ENCODE measurements at places on chromosomes 2 and 18.

- DNase-seq: no peak
Observed at GRCh38 chr2:199118673-199119112, 339.0 kb downstream of the SATB2 start.

DNA sequence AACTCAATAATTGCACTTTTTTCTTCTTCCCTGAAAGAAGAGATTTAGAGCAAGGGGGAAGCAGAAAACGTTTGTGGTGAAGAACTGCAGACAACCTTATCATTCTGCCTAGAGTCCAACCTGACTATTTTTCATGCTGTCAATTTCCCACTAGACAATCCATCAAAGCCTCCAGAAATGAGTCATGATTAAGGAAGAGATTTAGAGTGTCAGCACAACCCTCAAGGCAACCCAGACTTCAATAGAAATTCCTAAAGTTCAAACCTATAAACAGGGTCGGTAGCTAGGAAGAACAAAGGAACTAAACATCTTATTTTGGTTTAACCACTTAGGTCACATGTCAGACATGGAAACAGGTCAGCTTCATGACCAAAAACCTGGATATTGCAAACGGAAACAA is 86.9 kb downstream of the SLC25A12 start:
- DNase-seq: no peak

GRCh38 chr2:83757329-83757728 is 701.8 kb downstream of the SUCLG1 start:
- DNase-seq: no peak

GRCh38 chr2:75031906-75032803 is 73.7 kb downstream of the POLE4 start:
- no peak for DNase-seq

- DNase-seq: no peak
Observed at GRCh38 chr2:75361486-75361885, 162.2 kb upstream of the TACR1 start.

- no peak for DNase-seq
Observed at GRCh38 chr2:197292619-197293018, 18.0 kb downstream of the ANKRD44 start.

- DNase-seq: no peak
Observed at GRCh38 chr2:180077295-180077906, 70.3 kb upstream of the CWC22 start.

DNA sequence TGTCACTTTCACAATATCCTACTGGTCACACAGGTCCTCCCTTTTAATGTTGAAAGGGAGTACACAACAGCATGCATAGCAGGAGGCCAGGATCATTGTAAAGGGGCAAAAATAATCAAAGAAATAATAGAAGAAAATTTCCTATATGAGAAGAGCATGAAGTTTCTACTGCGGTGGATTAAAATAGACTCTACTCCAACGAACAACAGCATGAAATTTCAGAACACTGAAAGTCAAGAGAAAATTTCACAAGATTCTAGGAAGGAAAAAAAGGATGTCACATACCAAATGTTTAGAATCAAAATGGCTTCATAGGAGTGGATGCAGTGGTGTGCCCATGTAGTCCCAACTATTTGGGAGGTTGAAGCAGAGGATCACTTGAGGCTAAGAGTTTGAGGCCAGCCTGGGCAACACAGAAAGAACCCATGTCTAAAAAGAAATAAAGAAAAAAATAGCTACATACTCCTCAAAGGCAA is 72.0 kb upstream of the EPAS1 start:
- no peak for DNase-seq
